BE2C (cell line): ENCODE measurements at places on chromosomes 16 and 17.
A peak's percentile ranks its signal among the peaks of the same experiment; 100 is the strongest.

- no peak for DNase-seq
Measured at GRCh38 chr17:12116143-12116542, 95.5 kb downstream of the MAP2K4 start.

DNA sequence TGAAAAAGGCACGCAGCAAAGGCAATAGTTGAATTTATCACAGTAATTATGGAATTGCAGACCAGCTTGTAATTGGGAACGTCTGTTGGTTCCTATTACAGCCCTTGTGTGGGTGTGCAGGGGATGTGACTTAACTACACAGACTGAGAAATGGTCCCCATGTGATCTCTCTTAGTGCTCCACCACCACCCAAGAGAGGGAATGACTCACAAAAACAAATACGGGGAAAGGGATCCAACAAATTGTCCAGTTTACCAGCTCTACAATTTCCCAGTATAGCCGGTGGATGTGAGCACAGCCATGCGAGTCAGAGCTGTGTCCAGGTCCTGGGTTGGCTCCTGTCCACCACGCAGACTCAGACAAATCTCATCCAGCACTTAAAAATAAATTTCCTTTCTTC lies 337.9 kb downstream of the GRIN2A start:
- DNase-seq = no peak

- DNase-seq = no peak
Measured at GRCh38 chr17:19763416-19763815, 15.3 kb upstream of the ALDH3A1 start.

GRCh38 chr17:82380860-82381702 lies 9.5 kb downstream of the UTS2R start:
- no peak for DNase-seq

DNA sequence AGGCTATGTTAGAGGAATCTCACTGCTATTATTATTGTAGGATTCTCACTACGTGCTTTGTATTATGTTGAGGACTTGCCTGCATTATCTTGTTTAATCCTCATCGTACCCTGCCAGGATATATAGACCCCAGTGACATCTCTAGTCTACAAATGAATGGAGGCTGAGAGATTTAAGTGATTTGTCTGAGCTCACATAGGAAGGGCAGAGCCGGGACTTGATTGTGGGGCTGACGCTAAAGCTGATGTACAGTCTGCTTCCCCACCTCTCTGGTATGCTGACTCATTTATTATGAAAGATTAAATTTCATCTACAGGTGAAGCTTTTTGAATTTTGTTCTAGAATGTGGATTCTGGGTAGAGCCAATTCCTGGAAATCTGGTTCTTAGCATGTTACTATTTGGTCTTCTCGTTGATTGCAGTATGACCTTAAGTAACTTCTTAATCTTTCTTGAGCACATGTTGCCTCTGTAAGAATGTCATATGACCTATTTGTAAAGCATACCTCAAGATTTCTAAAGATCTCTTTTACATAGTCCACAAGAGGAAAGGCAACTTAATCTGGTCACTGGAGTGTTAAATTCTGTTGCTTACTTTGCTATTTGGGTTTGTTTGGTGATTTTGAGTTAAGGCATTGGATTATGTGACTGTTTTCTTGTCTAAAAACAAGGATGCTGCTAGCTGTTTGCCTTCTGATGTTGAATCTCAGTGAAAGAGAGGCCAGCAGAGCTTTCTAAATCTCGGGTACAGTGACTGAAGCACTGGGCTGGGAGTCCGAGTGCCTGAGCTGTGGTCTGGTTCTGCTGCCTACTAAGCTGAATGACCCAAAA lies 12.4 kb downstream of the METTL9 start:
- no peak for DNase-seq

DNA sequence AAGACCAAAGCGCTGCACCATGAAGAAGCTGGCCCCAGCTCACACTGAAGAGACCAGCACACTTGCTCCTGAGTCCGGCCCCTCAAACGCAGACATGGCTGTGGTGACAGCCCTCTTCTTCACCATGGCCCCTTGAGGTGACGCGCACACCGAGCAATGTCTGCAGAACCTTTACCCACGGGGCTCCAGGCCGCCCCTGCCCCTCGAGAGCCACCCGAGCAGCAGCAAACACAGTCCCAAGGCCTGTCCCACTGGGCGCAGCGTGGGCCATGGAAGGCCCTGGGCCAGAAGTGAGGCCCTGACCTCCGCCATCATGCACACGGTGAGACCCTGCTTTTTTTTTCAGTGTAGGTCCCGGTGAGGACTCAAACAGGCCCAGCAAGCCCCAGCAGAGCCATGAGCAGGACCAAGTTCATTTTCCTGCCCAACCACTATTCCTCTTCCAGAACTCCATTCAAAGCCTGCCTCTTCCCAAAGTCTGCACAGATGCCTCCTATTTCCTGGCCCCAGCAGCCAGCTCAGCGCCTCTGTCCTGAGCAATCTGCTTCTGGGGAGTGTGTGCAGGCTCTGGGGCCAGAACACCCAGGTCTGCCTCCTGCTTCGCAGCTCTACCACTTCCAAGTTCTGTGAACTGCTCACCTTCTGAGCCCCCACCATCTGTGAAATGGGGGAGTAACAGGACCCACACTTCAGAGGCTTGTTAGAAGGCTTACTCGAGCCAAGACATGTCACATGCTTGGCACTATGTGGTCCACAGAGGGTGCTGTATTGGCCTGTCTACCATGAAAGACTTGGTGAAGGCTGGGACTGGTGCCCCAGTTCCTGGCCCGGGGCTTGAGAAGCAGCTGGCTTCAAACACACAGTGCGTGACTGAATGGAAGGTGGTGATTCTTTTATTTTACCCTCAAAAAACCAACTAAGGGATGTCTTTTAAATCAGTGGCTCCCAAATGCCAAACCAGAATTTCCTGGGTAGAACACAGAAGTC lies 35.7 kb upstream of the GSG1L start:
- no peak for DNase-seq

- no peak for DNase-seq
Measured at GRCh38 chr17:68468334-68468733, 11.0 kb upstream of the WIPI1 start.

DNA sequence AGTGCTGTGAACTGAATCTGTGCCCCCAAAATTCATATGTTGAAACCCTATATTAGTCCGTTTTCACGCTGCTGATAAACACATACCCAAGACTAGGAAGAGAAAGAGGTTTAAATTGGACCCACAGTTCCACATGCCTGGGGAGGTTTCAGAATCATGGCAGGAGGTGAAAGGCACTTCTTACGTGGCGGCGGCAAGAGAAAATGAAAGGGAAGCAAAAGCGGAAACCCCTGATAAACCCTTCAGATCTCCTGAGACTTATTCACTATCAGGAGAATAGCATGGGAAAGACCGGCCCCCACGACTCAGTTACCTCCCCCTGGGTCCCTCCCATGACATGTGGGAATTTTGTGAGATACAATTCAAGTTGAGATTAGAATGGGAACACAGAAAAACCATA lies 3.7 kb upstream of the SPDYE4 start:
- no peak for DNase-seq

GRCh38 chr16:11892761-11893160 lies 23.0 kb downstream of the GSPT1 start:
- no peak for DNase-seq

GRCh38 chr17:45747911-45748310 lies 36.2 kb upstream of the CRHR1 start:
- no peak for DNase-seq

DNA sequence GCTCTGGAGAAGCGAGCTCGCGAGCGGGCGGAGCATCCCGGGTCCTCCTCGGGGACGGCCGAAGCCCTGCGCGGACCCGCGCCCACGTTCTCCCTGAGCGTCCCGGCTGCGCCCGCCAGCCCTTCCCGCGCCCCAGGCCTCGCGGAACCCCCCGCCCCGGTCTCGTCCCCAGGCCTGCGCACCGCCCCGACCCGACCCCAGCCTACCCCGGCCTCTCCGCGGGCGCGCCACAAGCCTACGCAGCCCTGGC lies 159 bp downstream of the USP36 start:
- DNase-seq = no peak

GRCh38 chr16:30746638-30747175 lies 1.5 kb upstream of the PHKG2 start:
- DNase-seq = no peak

- DNase-seq = peak; percentile 58
Measured at GRCh38 chr17:51372345-51373004, 112.1 kb downstream of the UTP18 start.

DNA sequence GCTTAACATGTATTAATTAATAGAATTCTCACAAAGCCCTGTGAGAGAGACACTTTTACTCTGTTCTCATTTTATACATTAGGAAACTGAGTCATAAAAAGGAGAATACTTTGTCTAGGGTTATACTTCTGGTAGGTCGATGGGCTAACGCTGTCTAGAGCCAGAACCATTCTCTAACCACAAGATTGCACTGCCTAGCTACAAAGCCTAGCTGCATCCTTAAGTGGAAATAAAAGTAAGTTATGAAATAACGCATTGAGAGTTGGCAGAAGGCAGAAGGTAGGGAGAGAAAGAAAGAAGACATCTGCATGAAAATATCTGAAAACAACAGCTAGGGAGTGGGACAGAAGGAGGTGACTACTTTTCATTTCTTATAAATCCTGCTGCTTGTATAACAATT lies 33.2 kb downstream of the IRX6 start:
- no peak for DNase-seq

DNA sequence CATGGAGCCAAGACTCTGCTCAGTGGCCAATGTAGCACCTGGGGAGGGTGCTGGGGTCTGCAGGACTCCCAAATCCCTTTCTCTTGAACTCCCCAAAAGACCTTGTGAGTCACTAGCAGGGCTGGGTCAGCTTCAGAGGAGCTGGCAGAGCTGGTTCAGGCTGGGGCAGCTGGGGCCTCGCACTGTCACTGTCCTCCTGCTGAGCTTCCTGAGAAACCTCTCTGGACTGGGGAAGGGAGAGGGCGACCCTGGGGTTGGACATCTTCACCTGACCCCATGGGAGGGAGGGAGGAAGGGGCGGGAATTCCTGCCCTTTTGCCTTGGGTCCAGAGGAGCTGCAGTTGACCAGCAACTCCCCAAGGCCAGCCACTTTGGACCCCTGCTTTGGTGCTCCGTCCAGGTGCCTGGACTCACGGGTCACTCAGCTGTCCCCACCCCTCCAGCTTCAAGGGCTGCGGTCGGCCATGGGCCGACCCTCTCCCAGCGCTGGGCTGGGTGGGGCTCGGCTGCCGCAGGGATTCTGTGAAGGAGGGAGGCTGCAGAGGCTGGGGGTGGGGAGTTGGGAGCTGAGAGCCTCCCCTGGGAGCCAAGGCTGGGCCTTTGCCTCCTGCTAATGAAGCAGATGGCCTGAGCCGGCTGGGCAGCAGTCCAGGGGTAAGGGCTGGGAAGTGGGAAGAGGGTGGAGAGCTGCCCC lies 9.2 kb downstream of the FMNL1 start:
- DNase-seq = peak; percentile 96

- DNase-seq = peak; percentile 76
Measured at GRCh38 chr17:58328195-58329034, at the start of gene TSPOAP1. Gene TSPOAP1 (minus strand): TSS chr17:58328795. CDS start chr17:58327920, 875 bp downstream.

DNA sequence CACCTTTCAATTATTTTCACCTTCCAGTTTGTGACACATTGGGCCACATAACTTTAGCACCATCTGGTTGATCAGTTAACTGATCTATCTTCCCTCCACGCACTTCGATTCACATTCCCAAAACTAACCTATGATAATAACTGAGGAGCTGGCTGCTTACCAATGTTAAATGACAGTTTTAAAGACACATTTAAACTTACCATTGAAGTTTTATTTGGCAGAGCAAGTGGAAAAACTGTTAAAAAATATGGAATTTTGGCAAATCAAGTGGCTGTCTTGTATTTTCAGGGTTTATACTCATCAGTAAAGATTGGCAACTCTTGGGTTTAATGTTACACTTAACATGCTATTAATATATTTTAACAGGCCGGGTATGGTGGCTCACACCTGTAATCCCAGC lies 5.4 kb upstream of the APOH start:
- no peak for DNase-seq

DNA sequence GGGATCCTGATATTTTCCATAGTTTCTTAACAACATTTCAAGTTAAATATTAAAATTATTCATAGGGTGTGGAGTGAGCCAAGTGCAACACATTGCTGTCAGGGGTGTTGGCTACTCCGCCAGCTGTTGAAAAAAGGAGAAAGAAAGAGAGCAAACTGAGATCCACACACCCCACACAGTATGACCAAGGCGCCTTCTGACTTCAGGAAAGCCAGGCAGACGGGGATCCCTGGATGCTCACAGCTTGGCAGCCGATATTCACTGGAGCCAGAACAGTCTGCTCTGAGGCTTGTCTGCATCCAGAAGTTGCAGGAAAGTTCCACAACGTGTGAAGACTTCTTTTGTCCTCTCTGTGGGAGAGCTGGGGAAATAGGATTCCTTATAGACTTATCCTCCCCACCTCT lies 9.3 kb downstream of the CHD9NB start:
- DNase-seq = no peak

- DNase-seq = no peak
Measured at GRCh38 chr16:59880611-59881010, 1146.5 kb upstream of the GOT2 start.

DNA sequence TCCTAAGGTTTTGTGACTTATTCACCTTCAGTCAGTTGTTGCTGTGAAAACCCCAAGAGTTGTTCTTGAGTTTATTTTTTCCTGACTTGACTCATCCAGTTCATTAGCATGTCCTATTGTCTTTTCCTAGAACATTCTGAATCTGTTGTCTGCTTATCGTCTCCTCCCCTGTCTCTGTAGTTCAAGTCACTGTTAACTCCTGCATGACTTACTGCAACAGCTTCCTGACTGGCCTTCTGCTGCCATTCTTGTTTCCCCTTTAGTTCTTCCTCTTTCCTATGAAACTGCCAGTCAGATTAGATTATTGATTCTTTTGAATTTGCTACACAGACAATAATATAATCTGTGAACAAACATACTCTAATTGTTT lies 161.5 kb downstream of the FTO start:
- no peak for DNase-seq

- no peak for DNase-seq
Measured at GRCh38 chr17:82126556-82127314, 28.7 kb upstream of the FASN start.

DNA sequence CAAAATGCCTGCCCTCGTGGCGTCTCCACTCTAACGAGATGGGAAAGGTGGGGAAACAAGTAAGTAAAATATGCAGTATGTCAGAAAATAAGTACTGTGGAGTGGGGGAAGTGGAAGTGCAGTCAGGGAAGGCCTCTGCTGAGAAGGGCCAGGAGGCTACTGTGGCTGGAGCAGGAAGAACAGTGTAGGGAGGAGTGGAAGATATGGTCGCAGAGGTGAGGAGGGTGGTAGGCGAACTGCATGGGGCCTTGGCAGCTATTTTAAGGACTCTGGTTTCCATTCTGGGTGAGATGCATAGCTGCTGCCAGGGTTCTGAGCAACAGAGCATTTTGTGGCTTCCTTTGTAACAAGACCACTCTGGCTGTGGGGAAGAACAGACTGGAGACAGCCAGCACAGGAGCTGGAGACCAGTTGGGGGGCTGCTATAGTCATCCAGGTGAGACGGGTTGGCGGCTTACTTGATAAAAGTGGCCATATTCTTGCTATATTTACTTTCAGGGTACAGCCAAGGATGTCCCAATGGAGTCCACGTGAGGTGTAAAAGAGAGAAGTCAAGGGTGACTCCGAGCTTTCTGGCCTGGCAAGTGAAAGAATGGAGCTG lies 42.6 kb downstream of the CYTH1 start:
- DNase-seq = no peak
